ENCODE measurements at places on chromosomes 1 and 21.

DNA sequence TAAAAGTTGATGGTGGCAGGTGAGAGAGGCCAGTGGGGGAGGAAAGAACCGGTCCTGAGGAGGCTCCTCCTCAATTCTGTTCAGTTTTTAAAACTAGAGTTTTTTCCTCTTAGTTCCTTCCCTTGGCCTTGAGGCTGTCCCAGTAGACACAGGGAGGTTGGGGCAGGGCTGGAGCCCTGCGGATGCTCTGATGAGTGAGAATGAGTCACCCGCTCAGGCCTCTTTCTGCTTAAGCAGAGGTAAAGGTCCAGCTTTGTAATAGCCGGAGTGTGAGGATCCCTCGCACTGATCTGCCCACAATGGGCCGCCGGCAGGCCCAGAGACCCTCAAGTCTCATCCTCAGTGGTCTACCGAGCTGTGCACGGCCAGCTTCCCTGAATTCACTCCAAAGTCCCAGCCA is 49.6 kb upstream of the IRF2BP2 start:
- DNase-seq = no peak

GRCh38 chr1:67687198-67687545 is 2.2 kb downstream of the GADD45A start:
- DNase-seq = no peak

GRCh38 chr1:48495911-48496310 is 23.9 kb upstream of the SPATA6 start:
- DNase-seq = no peak

DNA sequence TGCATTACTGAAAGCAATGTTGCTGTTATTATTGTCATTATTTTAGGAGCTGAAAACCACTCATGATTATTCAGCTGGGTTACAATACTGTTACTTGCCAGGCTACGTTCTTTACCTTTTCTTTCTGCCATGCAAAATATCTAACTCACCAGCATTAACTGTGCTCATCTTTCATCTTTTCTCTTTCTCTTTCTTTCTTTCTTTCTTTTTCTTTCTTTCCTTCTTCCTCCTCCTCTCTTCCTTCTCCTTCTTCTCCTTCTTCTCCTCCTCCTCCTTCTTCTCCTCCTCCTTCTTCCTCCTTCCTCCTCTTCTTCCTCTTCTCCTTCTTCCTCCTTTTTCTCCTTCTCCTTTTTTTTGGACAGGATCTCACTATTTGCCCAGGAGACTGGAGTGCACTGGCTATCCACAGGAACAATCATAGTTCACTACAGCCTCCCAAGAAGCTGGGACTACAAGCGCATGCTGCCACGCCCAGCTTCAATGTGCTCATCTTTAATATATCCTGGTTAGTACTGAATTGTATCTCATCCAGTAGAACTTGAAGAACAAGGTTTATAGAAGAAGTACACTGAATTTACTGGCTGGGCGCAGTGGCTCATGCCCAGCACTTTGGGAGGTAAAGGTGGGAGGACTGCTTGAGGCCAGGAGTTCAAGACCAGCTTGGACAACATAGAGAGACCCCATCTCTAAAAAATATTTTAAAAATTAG is 6.9 kb upstream of the ZMYM4 start:
- DNase-seq = no peak

GRCh38 chr1:75952016-75952415 is 19.8 kb upstream of the ASB17 start:
- no peak for DNase-seq

DNA sequence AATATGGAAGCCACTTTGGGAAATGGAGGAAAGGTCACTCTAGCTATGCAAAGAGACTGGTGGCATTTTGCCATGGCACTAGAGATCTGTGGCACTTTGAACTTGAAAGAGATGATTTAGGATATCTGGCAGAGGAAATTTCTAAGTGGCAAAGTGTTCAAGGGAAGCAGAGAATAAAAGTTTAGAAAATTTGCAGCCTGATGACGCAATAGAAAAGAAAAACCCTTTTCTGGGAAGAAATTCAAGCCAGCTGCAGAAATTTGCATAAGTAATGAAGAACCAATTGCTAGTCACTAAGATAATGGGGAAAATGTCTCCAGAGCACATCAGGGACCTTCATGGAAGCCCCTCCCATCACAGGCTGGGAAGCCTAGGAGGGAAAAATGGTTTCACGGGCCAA is 191.1 kb upstream of the B3GALT2 start:
- no peak for DNase-seq

GRCh38 chr1:162639718-162640117 is 7.5 kb downstream of the DDR2 start:
- DNase-seq = no peak

DNA sequence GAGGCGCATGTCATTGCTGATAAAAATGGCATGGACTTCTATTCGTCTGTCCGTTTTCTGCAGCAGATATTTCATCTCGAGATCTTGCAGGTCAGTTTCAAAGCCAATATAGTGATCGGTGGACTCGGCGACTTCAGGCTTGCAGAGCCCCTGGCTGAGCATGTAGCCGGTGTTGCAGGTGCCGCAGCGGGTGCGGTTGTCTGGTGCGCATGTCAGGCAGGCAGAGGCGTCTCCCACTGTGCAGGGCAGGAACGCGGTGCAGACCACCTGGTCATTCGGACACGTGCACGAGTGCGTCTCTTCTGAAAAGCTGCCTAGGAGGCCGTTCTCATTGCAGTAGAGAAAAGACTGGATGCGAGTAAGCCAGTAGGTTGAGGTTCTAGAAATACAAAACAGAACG is 378.9 kb downstream of the BRINP3 start:
- DNase-seq = no peak

- DNase-seq = no peak
Measured at GRCh38 chr1:11350265-11350664, 77.3 kb downstream of the UBIAD1 start.

GRCh38 chr1:166307261-166308188 is 140.7 kb upstream of the FAM78B start:
- DNase-seq = no peak

DNA sequence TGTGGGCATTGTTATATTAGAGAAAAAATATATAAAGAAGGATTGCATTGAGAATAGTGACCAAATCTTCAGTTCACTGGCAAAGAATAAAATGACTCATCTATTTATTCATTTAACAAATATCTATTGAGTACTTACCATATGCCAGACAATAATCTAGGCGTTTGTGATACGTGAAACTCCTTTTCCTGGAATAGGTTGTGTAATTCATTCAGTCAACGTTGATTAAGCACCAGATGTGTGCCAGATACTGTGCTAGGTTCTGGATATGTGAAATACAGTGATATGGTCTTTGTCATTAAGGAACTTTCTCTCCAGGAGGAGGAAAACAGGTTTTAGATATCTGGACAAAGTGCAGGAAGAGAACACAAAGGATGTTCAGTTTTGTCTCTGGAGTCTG is 344.5 kb downstream of the RWDD3 start:
- no peak for DNase-seq

DNA sequence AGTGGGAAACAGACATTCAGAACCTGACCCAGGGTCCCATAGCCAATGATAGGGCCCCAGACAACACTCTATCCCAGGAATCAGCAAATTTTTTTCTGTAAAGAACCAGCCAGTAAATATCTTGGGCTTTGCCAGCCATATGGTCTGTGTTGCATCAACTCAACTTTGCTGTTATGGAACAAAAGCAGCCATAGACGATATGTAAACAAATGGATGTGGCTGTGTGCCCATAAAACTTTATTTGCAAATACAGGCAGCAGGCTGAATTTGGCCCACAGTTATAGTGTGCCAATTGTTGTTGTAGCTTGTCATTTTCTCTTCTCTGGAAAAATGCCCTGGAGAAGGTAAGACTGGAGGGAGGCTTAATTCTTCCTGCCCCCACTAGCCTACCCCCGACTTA is 431.1 kb upstream of the VAMP3 start:
- no peak for DNase-seq

DNA sequence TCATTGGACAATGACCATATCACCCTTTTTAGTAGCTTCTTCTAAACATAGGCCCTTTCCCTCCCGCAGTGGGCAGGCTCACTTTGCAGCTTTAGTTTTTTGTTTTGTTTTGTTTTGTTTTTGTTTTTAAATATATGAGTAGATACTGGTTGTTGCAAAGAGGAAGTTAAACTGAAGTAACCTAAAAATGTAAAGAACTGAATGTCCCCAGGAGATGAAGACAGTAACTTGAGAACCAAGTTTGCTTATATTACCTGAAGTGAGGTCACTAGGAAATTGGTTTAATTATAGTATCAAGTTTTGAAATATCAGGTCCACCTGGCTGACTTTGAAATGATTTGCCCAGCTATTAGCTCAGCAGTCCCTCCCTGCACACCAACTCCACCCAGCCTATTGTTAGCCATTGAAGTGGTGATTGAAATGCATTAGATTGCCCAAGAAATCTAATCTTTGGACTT is 18.2 kb downstream of the SMAP2 start:
- no peak for DNase-seq

GRCh38 chr1:245240648-245241165 is 85.9 kb downstream of the KIF26B start:
- peak; percentile 38 for DNase-seq

GRCh38 chr1:203207751-203208150 is 21.2 kb upstream of the CHI3L1 start:
- DNase-seq = no peak

- no peak for DNase-seq
Measured at GRCh38 chr21:37630872-37631271, 264.3 kb downstream of the DYRK1A start.

GRCh38 chr21:31606081-31606874 is 53.2 kb upstream of the SOD1 start:
- DNase-seq = no peak

GRCh38 chr1:74715236-74715502 is 17.7 kb downstream of the CRYZ start:
- DNase-seq = no peak

- no peak for DNase-seq
Measured at GRCh38 chr1:84000954-84001495, 2.1 kb upstream of the TTLL7 start.

GRCh38 chr1:245962453-245962852 is 544.6 kb downstream of the SMYD3 start:
- no peak for DNase-seq

- DNase-seq = no peak
Measured at GRCh38 chr1:9420835-9421532, 118.3 kb upstream of the SLC25A33 start.

GRCh38 chr21:25640943-25641292 is 1.9 kb downstream of the JAM2 start:
- DNase-seq = no peak

- DNase-seq = no peak
Measured at GRCh38 chr21:20187028-20187427, 811.2 kb upstream of the NCAM2 start.

GRCh38 chr1:117171900-117172511 is 38.7 kb downstream of the VTCN1 start:
- peak; percentile 58 for DNase-seq

GRCh38 chr1:27931184-27931583 is 3.6 kb upstream of the SMPDL3B start:
- DNase-seq = no peak

DNA sequence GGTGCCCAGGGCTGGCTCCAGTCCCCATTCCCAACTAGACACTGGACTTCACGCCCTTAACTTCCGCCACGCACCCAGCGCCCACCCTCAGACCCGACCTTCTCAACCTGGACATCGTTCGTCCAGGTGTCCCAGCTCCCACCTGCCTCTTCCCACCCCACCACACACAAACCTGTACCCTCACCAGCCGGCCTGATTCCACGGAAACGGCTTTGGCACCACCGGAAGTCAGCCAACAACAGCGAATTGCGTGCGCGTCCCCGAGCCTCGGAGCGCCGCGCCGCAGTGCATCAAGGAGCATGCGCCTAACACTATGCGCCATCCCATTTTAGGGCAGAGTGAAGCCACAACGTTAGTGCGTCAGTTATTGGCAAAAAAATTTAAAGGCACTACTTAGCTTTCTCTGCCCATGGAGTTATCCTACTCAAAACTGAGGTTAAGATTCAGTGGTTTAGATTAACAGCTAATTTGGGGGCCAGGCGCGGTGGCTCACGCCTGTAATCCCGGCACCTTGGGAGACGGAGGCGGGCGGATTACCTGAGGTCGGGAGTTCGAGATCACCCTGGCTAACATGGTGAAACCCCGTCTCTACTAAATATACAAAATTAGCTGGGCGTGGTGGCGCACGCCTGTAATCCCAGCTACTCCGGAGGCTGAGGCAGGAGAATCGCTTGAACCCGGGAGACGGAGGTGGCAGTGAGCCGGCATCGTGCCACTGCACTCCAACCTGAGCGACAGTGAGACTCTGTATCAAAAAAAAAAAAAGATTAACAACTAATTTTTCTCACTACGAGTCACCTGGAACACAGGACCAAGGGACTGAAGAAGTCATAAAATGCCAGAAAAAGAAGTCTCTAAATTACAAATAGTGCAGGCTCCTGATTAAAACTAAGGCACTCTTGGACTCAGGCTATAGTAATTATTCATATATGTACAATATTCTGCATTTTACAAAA is at the start of gene GON4L:
GON4L (minus strand) TSS at position 240 of the 956 bp plus-strand sequence. CDS start 3,434 bp downstream, outside the sequence.
- DNase-seq = peak; percentile 90

DNA sequence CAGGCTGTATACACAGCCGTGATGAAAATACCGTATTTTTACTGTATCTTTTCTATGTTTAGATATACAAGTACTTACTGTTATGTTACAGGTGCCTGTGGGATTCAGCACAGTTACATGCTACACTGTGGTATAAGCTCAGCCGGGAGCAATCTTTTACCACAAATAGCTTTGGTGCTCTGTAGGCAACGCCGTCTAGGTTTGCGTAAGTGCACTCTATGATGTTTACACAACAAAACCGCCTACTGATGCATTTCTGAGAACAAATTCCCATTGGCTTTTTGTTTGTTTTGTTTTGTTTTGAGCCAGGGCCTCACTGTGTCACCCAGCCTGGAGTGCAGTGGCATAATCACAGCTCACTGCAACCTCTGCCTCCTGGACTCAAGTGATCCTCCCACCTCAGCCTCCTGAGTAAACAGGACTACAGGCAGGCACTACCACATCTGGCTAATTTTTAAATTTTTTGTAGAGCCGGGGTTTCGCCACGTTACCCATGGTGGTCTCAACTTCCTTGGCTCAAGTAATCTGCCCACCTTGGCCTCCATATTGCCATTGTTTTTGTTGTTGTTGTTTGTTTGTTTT is 81.0 kb downstream of the SCCPDH start:
- DNase-seq = no peak

- DNase-seq = no peak
Measured at GRCh38 chr21:33734291-33734690, 92.0 kb downstream of the ITSN1 start.
